ENCODE measurements at places on chromosomes 4 and X.

- peak; percentile 36 for DNase-seq
These were observed 28.7 kb upstream of the STOX2 start for GRCh38 chr4:183876268-183876934.

DNA sequence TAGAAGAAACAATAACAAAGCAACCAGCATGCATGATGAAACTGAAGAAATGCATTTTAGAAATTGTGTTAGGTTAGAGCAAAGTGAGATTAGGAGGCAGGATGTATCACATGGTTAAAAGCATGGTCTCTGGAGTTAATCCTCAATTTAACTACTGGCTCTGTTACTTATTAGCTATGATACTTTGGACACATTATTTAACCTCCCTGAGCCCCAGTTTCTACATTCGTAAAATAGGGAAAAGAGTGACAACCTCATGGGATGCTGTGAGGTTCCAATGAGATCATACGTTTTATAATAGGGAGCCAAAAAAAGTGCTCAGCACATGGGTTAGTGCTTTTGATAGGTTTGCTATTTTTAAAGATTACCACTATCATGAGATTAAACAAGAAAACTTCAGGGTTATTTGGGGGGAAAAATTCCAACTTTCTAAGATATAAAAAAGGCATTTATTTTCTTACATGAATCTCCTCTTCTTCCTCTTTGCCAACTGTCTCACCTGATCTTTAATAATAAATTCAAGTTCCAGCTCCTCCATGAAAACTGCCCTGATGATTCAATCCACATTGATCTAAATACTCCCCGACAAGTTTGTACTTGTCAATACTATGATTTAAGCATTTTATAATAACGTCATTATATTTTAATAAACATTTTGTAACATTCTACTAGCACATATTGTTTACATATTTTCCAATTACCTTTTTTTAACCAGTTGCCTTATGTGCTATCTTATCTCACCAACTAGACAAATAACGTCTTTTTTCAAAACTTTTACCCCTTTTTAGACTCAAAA lies 4.6 kb downstream of the SEC31A start:
- DNase-seq: no peak

GRCh38 chrX:103107836-103108235 lies 14.9 kb upstream of the NXF3 start:
- no peak for DNase-seq

DNA sequence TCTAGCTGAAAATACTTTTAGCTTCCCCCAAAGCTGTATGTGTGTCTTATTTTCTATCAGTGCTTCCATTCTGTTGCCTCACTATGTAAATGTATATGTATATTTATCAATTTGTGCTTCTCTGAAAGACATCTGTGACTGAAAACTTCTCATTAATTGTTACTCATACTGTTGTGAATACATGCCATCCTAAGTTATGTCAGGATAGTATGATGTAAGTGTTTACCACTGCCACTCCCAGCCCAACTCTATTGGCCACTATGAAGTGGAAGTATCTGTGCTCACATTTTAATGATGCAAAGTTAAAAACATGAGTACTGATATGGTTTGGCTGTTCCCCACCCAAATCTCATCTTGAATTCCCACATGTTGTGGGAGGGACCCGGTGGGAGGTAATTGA lies 24.4 kb downstream of the GATB start:
- no peak for DNase-seq

GRCh38 chrX:1598021-1598875 lies 6.8 kb downstream of the AKAP17A start:
- no peak for DNase-seq

DNA sequence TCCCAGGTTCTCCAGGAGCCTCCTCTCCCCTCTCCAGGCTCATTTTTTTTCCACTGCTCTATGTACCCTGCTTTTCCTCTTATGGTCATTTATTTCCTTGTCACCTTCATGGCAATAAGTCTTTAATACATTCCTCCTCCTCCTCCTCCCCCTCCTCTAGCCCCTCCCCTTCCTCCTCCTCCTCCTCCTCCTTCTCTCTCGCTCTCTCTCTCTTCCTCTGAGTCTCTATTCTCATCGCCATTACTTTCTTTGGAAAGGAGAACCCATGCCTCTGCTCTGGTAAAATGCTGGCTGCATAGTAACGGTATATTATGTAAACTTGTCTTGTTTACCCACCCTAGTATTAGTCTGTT lies 35.7 kb downstream of the ARHGAP24 start:
- DNase-seq: no peak

DNA sequence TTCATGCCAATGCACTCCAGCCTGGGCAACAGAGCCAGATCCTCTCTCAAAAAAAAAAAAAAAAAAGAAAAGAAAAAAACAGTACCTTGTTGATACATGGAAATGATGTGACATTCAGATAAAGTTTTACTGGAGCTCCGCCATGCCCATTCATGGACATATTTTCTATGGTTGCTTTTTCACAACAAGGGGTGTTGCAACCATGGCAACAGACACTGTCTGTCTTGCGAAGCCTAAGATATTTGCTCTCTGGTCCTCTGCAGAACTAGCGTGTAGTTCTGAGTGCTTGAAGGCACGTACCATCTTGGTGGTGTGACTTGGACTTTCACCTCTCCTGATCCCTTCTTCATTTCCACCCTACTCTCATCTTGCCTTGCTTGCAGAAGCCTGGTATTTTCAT lies 53.2 kb downstream of the TBL1X start:
- no peak for DNase-seq

GRCh38 chr4:91035276-91035675 lies 908.1 kb downstream of the CCSER1 start:
- no peak for DNase-seq

GRCh38 chrX:25663701-25664100 lies 474.4 kb upstream of the MAGEB18 start:
- DNase-seq: no peak

DNA sequence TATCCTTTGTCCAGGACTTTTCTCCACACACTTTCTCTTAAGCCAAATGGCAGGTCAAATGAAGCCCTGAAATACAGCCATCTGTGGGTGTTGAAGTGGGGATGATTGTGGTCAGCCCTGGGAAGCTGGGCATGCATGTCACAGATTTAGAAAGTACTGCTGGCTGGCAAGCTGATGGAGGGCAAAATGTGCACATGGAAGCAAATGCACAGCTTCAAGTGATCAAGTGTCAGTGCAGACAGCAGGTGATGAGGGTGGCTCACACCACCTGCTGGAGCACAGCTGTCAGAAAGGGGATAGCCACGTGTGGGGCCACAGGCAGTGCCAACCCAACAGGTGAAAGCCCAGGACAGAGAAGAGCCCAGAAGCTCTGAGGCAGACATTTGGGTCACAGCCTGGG lies 40.3 kb upstream of the ATXN3L start:
- DNase-seq: peak; percentile 33

- no peak for DNase-seq
These were observed 6.4 kb upstream of the DCUN1D4 start for GRCh38 chr4:51836549-51836948.

GRCh38 chr4:160570271-160570670 lies 1467.4 kb downstream of the RAPGEF2 start:
- DNase-seq: no peak

GRCh38 chr4:185566972-185567371 lies 31.7 kb upstream of the PDLIM3 start:
- DNase-seq: no peak

DNA sequence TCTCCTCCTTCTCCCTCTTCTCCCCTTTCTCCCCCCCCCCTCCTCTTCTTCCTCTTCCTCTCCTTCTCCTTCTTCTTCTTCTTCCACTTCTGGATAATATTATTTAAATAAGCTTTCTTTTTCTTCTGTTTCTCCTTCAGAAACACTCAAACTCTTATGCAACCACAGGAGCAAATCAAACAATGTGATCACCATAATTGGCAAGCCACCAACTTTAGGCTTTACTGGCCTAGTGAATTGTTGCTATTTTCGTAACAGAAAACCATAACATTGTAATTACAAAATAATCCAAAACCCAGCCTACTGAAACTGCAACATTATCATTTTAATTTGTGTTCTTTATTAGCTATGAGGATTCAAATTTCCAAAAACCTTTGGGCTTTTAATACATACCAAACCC lies 14.3 kb downstream of the DCAF8L1 start:
- no peak for DNase-seq
